ENCODE measurements at places on chromosomes 6 and 20.

- DNase-seq = no peak
Observed at GRCh38 chr6:158028421-158028820, 46.8 kb downstream of the SYNJ2 start.

DNA sequence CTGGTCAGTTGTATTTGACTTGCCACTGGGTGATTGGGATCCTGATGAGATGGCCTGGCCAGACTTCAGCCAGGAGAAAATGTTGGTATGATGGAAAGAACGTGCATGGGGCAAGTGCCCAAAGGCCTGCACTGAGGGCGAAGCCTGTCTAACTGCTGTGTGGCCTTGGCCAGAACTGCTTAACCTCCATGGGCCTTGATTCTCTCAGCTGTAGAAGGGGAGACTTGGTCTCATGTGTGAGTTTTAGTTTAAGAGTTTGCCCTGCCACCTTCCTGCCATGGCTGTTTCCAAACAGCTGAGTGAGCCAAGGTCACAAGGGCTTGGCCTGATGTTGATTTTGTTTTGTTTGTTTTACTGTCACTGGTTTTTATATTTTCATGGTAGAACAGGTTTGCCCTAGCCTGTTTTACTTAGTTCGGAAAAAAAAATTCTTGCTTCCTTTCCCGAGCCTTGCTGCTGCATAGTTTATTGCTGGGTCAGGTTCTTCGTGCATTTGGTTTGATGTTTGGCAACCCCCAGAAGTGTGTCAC lies 35.3 kb downstream of the DSTN start:
- DNase-seq = no peak

- DNase-seq = no peak
Observed at GRCh38 chr20:24382743-24383142, 86.7 kb upstream of the SYNDIG1 start.

DNA sequence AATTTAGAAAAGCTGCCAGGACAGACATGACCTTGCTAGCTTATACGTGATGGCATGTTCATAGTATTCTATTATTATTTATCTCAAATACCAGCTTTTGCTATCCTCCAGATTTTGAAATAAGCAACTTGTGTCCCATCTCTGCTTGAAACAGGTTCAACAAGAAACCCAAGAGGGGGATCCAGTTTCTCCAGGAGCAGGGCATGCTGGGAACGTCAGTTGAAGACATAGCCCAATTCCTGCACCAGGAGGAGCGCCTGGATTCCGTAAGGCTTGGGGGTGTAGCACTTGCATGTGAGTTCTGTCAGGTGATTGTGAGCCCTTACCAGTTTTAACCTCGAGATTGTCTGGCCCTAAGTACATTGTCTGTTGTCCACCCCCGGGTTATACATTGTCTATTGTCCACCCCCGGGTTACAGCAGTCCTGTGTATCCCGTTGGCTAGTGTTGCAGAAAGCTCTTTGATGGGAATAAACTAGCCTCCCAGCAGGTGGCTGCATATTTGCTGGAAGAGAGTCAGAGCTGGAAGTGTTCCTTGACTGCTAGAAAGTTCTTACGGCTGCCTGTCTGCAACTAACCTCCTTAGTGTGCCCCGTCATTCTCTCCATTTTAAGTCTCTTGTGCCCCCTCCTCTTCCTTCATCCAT lies 61.4 kb upstream of the CSE1L start:
- no peak for DNase-seq

DNA sequence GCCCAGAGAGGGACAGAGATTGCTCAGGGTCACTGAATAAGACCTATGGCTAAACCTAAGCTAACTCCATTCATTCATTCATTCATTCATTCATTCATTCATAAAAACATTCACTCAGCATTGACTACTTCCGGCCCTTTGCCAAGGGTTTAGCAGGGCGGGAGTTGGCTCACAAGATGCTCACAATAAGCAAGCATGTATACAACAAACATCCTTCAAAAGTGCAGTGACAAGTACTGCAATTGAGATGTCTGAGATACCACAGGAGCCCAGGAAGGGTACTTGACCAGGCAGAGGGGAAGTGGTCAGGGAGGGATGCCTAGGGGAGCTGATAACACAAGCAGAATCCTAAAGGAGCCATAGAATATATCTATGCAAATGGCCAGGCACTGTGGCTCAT lies 18.2 kb upstream of the KIAA1755 start:
- no peak for DNase-seq

GRCh38 chr6:5695260-5696245 lies 311.2 kb downstream of the NRN1 start:
- DNase-seq = peak; percentile 90

- no peak for DNase-seq
Observed at GRCh38 chr6:166109608-166110007, 58.0 kb downstream of the TBXT start.

GRCh38 chr6:155443168-155443567 lies 12.5 kb downstream of the NOX3 start:
- no peak for DNase-seq

All from GM23248 (cell line).